ENCODE measurements at places on chromosomes 7 and 10.

DNA sequence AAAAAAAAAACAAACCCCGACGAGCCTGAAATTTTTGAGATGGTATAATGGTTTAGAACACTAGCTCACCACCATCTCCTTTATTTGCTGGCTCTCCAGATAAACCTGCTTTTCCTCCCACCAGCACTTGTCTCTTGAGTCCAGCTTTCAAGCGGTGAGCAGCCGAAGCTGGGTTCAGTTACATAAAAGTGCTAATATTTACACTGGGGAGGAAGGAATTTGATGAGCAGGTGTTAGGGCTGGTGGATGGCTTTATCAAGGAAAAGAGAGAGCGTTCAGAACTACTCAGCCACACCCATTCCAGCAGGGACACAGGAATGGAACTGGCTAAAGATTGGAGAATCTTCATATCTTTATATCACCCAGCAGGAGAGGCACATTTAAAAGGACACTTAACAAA, 6.6 kb upstream of the CALML3 start:
- DNase-seq: no peak

DNA sequence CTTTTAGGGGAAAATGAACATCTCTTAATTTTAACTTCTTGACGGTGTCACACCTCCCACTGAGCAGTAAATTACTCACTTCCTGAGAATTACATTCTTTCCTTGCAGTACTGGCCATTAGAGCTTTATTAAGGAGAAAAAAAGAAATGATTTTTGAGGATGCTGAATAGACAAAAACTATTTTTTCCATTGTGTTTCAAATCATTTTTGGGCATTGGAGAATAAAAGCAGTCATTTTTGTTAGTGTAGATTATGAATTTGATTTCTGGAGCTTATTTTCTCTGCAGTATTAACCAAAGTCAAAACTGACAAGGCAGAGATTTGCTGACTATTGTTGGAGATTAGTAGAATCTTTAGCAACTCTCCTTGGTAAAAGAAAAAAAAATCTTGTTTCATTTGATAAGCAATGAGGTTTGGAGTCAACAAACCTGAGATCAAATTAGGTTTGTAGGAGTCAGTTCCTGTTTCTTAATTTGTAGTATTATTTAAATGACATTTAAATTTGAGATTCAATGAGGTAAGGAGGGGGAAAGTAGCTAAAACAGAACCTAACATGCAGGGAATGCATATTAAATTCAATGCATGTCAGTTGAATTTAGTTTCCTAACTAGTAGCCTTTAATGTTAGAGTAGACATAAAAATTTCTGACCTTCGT, 70.6 kb downstream of the AP3M1 start:
- DNase-seq: no peak

GRCh38 chr10:79053481-79054202, 15.1 kb upstream of the ZMIZ1 start:
- no peak for DNase-seq

DNA sequence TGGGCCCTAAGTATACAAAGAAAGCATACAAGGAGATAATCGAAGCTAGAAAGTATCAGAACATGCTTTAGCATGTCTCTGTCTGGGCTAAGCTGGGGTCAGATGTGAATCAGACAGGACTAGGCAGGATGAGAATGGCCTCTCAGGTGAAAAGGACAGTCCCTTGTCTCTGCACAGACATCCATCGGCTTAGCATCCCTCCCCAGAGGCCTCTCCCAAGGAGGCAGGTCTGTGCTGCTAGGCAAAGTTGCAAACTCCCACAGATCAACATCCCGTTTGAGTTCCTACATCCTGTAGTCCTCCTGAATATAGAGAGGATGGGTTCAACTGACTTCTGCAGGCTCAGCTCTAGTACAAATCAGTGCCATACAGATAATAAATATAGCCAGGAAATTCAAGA, 24.5 kb downstream of the CHST15 start:
- DNase-seq: no peak

DNA sequence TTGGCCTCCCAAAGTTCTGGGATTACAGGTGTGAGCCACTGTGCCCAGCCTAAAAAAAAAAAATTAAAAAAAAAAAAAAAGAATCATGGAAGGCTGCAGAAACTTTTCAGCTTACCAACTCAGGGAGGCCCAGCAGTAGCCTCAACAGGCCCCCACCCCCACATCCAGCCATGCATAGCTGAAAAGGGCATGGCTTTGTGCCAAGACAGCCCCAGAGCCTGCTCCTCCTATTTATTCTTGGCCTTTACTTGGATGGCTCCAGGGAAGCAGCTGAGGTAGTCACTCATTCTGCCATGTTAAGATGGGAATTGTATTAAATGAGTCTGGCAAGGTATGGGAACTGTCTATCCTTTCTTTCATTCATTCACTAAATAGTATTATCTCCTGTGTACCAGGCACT, 13.7 kb upstream of the CNNM2 start:
- no peak for DNase-seq

DNA sequence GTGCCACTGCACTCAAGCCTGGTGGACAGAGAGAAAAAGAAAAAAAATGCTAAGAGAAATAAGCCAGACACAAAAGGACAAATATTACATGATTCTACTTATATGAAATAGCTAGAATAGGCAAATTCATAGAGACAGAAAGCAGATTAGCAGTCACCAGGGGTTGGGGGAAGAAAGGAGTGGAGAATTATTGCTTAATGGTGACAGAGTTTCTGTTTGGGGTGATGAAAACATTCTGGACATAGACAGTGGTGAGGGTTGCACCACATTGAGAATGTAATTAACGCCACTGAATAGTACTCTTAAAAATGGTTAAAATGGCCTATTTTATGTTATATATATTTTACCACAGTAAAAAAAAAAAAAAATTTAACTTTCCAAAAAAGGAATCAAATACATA, 6.4 kb upstream of the NT5C2 start:
- DNase-seq: no peak

DNA sequence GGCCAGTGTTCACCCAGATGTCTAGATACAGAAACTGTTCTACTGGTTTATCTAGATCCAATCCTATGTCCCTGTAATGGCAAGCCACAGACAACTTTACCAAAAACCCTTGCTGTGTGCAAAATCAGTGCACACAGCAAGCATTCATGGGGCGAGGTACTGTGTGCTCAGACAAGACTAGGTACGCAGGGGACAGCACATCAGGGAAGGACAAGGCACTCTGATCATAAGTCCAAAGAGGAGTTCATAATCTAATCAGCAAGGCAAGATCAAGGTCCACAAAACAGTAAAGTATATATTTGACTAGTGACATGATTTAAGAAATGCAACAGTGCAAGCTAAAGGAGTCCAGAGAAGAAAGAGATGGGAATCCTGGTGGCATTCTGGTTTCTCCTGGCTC, 25.9 kb downstream of the KCNMA1 start:
- no peak for DNase-seq

DNA sequence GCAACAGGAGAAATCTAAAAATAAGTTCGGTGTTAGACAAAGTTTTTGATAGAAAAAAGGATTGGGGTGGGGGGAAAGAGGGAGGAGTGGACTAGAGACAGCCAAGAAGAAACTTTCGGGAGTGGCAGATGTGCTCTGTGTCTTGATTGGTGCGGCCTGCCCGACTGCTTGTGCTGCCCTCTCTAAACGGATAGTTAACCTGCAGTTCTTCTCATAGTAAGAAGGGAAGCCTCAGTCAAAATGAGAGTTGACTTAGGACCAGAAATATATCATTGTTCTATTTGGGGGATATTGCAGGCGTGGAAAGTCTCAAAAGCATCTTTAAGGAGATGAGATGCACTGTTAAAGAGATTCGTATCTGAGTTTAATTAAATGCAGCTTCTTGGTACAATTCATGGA, 39.3 kb downstream of the UBE3C start:
- DNase-seq: no peak

Measured in amniotic stem cell (primary cell).